ENCODE measurements at places on chromosomes 5 and 9.

GRCh38 chr5:139761501-139761900 is 34.1 kb upstream of the PSD2 start:
- DNase-seq = no peak

DNA sequence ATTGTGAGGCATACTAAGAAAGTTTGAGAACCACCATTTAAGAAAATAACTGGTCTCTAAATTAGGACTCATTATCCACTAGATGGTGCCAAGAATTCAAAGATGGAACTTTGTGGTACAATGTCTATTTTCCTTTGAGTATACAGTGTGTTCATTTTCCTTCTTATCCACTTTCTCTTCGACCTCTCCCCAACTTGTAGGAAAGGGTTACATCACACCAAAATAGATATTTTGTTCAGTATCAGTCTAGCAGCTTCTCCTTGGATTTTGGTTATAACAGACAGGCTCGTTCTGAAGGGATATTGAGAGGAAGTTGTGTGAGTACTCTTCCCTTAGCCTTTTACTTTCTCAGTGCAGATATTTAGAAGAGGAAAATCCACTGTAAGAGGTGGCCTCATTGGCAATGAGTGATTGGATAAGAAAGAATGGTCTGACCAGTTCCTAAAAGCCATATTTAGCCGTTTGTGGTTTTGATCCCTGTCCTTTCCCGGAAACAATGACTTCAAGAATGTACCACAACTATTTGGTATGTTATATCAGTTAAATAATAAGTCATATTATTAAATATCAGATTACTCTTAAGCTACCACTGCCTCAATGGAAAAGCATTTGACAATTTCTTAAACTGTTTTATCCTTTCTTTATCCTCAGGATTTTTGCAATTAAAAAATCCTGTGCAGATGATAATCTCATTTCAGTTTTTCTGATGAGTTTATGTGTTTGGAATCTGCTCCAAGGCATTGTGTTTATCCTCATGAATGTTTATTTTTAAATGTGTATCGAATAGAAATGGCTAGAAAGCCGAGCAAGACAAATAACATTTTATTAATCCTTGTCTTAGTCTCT is 69.0 kb upstream of the GRAMD2B start:
- no peak for DNase-seq

DNA sequence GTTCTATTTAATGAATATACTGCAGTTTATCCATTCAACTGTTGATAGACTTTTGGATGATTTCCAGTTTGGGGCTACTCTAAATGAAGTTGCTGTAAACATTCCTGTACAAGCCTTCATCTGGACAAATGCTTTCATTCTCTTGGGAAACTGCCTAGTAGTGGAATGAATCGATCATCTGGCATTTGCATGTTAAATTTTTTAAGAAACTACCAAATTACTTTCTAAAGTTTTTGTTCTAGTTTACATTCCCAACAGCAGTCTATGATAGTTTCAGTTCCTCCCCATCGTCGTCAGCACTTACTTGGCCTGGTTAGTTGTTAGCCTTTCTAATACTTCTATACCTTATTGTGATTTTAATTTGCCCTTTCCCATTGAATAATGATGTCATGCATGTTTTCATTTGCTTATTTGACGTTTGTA is 306.3 kb downstream of the FER start:
- no peak for DNase-seq

DNA sequence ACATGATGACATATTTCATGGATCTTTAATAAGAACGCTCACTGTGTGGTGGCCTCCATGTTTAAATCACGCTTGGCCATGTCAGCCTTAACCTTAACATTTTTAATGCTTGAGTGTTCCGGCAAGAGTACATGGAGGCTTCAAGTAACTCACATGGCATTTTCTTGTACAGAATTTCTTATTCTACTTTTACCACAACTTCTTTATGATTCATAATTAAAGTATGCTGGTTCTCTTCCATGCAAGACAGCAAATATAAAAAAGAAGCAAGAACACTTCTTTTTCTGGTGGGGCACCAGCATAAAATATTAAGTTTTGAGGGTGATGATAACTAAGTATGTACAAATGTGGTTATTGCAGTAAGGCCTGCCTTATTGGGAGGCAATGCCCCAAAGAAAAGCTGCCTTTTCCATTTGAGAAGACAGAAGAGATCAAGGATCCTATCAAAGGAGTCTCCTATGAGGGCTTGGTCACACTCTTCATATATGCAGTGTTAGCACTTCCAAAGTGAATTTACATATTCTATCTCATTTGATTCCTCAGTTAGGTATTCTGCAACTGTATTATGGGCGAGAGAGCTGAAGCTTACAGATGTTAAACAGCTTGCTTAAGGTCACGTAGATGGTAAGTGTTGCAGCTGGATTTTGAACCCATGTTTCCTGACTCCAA is 382.7 kb upstream of the MEF2C start:
- DNase-seq = no peak

DNA sequence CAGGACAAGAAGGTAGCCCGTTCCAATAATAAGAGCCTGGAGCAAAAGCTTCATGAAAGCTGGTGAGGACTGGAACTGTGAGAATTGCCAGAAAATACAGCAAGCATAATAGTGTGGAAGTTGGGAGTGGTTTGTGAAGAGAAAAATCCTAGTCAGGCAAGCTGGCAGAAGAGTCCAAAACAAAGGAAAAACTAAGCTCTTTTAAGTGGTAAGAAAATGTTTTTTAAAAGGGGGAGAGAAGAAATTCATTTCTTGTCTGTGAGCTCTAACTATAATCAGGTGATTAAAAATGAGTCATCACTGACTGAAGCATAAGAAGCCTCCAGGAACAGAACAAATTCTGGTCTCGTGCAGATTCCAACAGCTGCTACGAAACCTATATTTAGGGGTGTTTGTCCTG is 102.6 kb downstream of the CAAP1 start:
- DNase-seq = no peak

DNA sequence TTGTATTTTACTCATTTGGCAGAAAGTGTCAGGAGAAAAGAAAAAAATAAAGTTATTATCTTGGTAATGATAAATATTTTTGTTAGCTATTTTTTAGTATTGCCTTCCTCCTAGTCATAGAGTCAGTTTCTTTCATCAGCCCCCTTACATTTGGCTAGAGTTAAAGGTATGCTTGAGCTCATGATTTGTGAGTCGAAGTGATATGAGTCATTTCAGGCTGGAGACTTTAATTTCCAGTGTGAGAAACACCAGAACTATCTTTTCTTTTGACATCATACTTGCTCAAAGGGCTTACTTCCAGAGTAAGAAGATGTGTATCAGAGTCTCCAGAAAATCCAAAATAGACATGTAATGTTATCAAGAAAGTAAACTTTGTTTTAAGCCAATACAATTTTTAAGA is 746.7 kb upstream of the TYRP1 start:
- DNase-seq = no peak

DNA sequence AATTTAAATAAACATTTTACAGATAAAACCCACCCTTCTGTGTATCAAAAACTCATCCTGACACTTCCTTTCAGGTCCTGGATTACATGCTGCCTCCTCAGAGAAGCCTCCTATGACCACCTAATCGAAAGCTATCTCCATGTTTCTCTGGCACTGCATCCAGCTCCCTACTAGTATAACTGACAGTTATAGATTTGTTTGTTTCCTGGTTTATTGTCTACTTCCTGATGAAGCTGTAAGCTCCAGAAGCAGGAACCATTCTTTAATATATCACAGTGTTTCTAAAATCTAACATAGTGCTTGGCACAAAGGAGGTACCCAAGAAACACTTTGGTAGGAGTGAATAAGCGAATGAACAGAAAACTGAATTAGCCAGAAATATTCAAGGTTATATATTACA is 270.4 kb downstream of the EFNA5 start:
- no peak for DNase-seq

DNA sequence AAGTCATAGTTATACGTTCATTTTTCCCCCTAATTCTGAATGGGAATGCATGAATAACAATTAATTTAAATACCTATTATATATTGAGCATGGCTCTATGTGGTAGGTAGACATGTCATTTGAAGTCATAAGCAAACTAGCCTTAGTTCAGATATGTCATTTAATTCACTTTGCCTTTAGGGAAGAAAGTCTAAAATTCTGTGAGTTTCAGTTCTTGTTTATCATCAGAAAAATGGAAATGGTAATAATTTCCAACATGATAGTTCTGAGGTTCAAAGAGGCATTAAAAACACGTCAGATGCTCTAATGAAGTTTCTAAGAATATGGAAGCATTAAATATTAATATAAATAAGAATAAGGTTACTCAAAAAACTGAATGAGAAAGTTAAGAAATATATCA is 13.1 kb upstream of the ANXA1 start:
- no peak for DNase-seq

DNA sequence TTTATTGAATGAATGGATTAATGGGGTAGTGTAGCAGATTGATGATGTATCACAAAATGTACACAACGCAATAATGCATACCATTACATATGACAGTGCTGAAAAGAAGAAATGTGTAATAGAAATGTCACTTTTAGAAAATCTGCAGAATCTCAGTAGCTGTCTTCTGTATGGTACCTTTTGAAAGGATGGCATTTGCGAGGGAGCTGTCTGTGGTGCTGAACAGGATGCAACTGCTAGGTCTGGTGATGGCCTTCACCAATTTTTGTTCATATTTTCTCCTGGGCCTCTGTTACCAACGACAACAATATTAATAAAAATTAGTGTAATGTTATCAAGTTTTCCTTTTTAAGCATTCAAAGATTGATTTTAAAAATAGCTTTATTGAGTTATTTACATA is 36.2 kb upstream of the OTULIN start:
- peak; percentile 10 for DNase-seq

- no peak for DNase-seq
Measured at GRCh38 chr5:31453522-31453921, 78.4 kb downstream of the DROSHA start.

DNA sequence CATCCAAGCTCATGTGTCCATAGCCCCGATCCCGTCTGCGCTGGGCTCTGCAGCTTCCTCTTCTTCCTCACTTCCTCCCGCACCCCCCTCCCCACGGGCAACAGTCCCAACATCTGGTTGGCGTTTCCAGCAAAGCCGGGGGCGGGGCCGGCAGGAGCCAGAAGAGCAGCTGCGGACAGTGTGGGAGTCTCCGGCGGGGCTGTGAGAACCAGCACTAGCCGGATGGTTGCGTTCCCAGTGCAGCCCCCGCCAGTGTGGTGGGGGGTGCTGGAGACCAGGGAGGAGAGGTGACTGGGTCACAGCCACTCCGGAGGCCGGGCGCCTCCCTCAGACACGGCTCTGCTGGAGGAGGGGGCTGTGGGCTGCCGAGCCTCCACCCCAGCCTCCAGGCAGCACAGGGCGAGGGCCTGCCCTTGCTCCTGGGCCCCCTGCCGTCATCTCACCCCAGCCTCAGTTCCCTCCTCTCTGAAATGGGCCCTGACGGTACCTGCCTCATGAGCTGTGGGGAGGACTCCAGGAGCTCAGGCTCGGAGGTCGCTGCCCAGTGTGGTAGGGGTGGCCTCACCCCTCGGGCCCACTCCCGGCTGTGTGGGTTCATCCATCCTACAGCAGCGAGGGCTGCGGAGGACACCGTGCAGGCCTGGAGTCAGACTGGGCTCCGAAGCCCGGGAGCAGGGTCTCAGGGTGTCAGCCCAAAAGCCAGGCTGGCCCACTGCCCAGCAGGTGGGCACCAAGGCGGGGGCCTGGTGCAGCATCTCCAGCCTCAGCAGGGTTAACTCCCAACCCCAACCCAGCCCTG is 41.5 kb upstream of the NOTCH1 start:
- no peak for DNase-seq

DNA sequence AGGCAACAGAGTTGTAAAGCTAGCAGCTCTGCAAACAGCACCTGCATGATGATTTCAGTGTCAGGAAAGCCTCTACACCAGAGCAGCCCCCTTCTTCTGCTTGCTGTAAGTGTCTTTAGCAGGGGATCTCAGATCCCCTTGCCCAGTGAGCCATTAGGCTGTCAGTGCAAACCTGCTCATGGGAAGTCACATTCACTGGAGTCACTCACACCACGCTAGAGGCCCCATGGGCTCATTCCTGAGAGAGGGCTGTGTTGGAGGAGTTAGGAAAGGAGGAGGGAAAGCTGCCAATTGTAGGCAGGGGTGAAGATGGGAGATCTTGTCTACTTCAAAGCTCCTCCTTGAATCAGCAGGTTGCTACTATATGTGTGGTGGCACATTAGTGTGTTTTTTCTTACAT is 275.2 kb downstream of the SMARCA2 start:
- DNase-seq = no peak

- DNase-seq = no peak
Measured at GRCh38 chr5:124650951-124651662, 95.3 kb downstream of the ZNF608 start.

- DNase-seq = no peak
Measured at GRCh38 chr5:77944757-77945340, 168.7 kb upstream of the TBCA start.

GRCh38 chr5:113474100-113474728 is 14.0 kb downstream of the MCC start:
- DNase-seq = no peak

DNA sequence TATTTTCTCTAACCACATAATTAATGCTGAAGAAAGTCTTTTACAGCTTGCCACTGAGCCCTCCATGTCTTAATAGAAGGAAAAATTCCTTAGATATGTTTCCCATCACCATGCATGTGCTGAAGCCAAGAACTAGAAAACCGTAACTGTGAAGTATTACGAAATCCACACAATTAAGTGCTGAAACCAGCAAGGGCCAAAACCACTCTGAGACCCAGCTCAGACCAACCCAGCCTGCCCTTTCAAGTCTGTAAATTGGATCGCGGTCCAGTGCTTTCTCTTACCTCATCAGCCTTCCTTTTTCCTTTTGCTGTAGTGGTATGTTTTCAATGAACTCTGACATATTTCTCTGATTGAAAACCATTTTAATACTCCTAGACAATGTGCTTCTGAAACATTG is 26.3 kb downstream of the SEMA5A start:
- no peak for DNase-seq

DNA sequence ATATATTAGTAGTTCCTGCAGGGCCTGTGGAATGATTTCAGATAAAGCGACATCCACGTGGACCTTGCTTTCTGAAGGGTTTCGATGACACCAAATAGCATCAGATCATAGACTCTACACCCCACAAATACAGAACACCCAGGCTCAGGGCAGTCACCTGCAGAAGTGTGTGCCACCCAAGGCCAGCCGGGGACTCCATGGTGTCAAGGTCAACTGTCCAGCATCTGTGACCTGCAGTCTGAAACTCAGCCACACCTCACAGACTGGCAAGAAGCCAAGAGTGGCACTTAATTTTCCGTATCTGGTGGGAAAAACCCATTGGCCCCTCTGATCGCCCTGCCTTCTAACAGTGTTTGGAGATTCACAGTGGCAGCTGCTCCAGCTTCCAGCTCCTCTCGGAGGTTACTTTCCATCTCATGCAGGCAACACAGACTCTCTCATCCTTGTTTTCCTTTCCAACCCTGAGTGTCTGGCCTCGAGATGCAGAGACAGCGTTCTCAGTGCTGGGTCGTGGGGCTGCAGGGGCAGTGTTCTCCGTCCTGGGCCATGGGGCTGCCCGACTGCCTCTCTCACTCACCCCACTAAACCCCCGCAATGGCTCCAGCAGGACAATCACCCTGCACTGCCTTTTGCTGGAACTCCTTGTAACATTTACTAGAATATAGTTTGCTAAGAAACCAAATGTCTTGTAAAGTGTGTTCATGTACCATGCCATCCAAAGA is 221.9 kb downstream of the IRX2 start:
- no peak for DNase-seq
